ENCODE measurements at places on chromosomes 7 and 10.

DNA sequence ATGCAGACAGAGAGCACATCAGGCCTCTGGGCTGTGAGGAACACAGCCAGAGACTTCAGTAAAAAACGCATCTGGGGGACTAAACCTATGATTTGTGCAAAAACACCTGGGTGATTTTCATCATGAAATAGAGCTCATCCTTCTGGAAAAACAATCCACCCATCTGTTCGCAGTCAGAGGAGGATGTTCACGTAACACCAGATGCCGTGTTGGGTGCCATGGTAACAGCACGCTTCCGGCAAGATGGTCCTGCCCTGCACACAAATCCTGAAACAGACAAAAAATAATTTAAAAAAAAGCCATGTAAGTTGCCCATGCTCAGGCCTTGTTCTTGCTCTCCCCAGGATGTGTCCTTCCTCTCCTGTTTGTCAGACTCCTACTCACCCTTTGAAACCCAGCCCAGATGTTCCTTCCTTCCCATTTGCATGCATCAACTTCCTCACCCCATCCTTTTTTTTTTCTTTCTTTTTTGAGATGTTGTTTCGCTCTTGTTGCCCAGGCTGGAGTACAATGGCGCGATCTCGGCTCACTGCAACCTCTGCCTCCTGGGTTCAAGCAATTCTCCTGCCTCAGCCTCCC, 28.3 kb upstream of the GNA12 start:
- no peak for DNase-seq

DNA sequence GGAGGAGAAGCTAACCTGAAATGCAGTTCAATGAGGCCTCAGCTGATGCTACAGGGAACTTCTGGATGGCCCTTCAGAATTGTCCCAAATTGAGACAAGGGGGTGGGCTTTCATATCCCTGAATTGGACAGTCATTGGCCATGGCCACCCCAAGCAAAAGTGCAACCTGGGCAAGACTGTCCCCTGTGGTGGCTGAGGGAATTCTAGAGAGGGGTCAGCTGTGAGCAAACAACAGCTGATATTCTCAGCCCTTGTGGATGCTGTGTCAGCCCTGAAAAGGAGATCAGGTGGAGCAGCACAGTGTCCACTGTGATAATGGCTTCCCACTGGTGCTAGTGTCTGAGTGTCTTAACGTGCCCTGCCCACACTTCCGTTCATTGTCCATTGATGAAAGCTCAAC, 76.6 kb downstream of the SLC16A9 start:
- no peak for DNase-seq

- DNase-seq, result no peak
These were observed 16.4 kb downstream of the GSDME start for GRCh38 chr7:24740871-24741270.

GRCh38 chr10:21368022-21368582, 157.4 kb downstream of the SKIDA1 start:
- DNase-seq, result no peak

DNA sequence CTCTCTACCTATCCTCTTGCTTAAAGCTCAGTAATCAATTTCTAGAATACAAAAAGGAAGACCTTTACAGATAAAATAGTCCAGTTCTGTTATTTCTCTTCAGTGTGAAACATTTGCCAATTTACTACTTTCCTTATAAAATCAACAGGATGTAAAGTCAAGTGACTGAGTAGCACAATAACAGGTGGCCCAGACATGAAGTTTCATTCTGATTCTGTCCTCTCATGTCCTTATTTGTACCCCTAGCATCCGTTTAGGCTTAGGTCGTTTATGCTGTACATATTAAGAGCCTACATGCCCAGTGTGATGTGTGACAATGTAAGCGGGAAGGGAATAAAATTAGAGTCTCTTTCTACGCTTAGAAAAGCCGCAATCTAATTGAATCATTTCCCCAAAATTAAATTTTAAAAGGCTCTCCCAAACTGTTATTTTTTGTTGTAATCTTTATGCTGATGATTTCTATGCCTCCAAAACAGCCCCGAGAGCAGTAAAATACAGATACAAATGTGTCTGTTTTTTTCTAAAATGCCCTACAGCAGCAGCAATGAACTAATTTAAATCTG, 29.1 kb downstream of the EPC1 start:
- no peak for DNase-seq

DNA sequence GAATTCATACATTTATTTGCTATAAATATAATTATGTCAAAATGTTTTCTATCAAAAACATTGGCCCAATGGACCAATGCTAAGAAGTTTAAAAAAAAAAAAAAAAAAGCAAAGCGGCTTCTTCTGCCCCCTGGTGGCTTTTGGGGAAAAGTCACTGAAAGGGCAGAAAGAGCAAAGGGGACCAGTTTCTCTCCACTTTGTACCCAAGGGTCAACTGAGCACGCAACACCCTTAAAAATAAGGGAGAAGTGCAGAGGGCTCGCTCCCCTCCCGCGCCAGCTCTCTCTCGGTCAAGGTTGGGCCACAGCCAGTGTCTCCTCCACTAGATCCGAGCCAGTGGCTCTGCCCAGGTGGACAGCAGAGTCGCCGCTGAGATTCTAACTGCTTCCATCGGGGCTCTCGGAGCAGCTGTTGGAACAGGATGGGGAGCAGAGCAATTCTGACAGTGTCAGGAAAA, 136.4 kb upstream of the FGFR2 start:
- no peak for DNase-seq

DNA sequence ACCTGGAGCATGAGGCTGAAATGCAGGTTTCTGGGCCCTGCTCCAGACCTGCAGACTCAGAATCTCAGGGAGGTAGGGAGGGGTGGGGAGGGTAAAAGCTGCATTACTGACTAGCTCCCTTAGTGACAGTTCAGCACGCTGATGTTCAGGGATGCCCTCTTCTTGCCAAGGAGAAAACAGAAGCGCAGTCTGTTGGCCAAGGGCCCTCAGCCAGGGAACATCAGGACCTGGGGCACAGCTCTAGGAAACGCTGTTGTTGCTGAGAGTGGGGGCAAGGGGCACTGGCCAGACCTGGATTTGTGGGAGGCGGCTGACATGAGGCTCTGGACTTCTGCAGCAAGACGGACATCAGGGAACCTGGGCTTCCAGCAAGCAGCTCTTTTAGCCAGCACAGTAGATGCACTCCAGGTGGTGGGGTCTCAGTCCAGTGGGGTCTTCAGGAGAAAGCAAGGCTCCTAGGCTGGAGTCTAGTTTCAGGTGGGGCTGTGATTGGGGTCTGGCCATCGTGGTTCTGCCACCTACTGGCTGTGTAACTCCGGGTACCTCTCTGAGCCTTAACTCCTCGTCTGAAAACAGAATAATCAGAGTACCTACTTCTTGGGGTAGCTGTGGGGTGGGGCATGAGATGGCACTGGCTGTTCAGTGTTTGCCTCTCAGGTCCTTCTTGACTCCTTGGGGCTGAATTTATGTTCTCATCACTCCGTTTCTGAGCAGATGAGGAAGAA, 72.9 kb upstream of the PRLHR start:
- no peak for DNase-seq

- no peak for DNase-seq
These were observed 66.4 kb downstream of the HK1 start for GRCh38 chr10:69344591-69345252.

DNA sequence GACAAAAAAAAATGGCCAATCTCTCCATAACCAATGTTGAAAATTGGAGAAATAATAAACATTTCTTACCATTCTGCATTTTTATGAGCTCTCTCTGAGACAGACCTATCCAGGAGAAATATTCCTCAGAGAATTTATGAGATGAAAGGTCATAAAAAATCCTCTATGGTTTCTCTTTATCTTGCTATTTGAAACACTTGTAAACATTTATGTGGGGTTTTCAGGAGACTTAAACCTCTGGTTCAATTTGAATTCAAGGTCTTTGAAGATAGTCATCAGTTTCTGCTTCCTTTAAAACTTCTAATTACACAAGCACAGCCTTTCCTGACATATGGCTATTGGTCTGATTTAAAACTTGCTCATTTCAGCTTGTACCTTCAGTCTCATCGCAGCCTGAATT, 78.5 kb upstream of the APBB1IP start:
- DNase-seq, result no peak

DNA sequence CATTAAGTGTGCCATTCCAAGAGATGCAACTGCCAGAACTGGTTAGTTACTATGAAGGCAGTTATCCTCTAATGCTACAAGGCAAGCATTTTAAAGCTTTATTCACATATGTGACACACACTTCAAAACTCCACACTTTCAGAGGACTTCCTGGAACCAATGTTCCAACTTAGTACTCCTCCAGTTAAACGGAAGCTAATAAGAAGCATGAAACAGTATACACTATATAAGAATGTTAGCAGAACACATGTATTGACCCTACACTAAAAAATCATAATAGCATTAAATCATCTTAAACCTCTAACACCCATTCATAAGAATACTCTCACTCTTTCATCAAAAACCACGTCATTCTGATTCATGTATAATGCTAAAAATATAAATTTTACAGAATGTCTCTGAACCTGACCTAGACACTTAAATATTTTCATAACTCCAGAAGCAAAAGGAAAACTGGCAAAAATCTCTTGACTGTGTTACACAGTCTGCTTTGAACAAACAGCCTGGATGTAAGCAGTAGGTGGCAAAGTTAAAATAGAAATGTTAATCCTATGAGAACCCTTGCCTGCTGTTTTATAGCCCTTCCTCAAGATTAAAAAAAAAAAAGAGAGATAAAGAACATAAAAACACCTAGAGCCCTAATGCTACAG, 135.0 kb downstream of the SEMA3C start:
- no peak for DNase-seq

DNA sequence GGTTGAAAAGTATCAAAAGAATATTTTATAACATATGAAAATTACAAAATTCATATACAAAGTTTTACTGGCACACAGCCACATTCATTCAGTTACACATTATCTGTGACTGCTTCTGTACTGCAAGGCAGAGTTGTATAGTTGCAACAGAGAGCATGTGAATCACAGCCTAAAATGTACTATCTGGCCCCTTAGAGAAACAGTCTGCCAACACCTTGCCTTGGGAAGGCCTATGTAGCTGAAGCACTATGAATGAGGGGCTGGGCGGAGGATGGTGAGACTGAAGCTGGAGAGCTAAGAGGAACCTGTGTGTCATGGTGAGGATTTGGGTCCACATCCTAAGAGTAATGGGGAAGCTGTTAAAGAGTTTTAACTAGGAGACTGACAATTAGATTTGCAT, 35.7 kb downstream of the PDZD8 start:
- no peak for DNase-seq

- DNase-seq, result no peak
These were observed 53.2 kb upstream of the KMT2C start for GRCh38 chr7:152489044-152489443.

All from stimulated activated CD8-positive, alpha-beta memory T cell treated with anti-CD3 and anti-CD28 coated beads, Interleukin-4, amount 100 ng/mL, for 24 hours (primary cell).